NK-92 treated with Interleukin-12 subunit alpha and Interleukin-12 subunit beta, amount 100 ng/mL, for 24 hours (cell line): ENCODE measurements at places on chromosomes 16 and 17.

DNA sequence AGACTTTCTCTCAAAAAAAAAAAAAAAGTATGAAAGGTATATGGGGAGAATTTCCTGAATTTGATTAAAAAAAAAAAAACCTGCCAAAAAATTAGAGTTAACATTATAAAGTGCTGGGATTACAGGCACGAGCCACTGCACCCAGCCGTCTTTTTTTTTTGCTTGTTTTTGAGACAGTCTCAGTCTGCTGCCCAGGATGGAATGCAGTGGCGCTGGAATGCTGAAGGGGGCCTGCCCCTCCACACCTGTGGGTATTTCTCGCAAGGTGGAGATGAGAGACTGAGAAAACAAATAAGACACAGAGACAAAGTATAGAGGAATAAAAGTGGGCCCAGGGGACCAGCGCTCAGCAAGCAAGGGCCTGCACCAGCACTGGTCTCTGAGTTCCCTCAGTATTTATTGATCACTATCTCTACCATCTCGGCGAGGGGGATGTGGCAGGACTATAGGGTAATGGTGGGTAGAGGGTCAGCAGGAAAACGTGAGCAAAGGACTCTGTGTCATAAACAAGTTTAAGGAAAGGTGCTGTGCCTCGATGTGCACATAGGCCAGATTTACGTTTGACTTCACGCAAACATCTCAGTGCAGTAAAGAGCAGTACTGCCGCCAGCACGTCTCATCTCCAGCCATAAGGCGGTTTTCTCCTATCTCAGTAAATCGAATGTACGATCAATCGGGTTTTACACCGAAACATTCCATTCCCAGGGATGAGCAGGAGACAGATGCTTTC, 117.2 kb downstream of the GOSR1 start:
- DNase-seq = no peak

GRCh38 chr17:9342225-9342624, 233.4 kb downstream of the STX8 start:
- no peak for DNase-seq

DNA sequence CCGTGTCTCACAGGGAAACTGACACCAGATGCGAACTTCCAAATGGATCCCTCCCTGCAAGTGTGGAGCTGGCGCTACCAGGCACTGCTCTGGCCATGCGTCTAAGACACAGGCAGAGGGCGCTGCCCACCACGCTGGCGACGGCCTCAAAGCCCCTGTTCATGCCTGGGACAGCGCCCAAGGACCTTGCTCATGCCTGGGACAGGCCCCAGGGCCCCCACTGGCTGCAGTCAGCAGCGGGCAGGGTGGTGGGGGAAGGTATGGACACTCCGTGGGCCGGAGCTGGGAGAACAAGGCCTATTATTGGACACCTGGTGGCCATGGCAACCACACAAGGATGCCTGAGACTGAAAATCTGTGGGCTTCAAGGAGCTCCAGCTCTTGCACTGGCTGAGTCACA, 8.8 kb downstream of the ZG16B start:
- DNase-seq = peak; percentile 56

DNA sequence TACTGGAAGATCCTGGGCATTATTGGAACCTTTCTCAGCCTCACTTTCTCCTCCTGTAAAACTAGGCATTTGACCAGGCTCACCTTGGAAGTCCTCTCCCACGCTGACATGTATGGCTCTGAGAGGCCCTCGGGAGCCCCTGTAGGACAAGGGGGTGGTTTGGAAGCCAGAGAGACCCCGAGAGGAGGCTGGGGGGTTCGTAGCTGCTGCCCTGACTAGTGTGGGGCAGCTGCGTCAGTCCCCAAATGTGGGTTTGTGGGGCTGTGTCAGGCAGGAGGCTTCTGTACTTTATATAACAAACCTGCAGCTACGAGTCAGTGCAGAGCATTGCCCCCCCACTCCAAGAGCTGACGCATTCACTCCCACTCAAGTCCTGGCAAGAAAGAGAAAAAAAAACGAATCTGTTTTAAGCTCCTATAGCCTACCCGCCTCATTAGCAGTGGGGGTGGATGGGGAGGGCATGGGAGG, 1.8 kb downstream of the CX3CL1 start:
- no peak for DNase-seq

- no peak for DNase-seq
Measured at GRCh38 chr17:77423589-77424451, 283.1 kb downstream of the SEC14L1 start.

GRCh38 chr16:67723911-67724305, 4.8 kb upstream of the GFOD2 start:
- no peak for DNase-seq

DNA sequence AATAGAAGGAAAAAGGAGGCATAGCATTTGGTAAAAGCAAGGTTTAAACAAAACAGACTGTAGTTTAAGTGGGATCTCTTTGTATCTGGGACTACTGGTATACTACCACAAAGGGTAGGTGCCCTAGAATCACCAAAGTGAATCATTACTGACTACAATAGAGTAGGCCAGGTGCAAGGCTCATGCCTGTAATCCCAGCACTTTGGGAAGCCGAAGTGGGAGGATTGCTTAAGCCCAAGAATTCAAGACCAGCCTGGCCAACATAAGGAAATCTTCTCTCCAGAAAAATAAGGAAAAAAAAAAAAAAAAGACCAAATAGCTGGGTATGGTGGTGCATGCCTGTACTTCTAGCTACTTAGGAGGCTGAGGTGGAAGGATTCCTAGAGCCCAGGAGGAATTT, 60.8 kb upstream of the CORO6 start:
- no peak for DNase-seq

DNA sequence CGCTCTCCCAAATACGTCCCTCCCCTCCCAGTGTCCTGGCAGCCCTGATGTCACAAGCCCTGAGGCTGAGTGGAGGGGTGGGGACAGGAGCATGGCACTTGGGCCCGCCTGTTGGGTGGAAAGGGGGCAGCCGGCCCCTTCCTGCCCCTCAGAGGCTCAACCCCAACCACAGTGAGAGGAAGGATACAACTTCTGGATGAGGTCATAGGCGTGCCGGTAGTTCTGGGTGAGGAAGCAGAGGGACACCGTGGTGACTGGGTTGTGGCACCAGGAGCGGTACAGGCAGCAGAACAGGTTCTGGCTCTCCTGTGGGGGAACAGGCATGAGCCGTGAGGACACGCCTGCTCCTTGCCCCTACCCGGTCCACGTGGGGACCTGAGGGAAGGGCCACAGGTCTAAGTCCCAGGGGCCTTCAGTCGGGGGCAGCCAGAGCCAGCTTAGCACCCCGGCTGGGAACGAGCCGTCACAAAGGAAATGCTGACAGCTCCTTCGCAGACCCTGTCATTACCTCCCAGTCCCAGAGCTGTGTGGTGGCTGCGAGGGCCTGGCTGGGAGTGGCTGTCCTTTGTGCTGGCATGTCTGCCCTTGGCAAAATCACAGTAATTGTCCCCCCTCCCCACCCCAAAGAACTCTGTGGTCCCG, 11.2 kb upstream of the MTSS2 start:
- no peak for DNase-seq

DNA sequence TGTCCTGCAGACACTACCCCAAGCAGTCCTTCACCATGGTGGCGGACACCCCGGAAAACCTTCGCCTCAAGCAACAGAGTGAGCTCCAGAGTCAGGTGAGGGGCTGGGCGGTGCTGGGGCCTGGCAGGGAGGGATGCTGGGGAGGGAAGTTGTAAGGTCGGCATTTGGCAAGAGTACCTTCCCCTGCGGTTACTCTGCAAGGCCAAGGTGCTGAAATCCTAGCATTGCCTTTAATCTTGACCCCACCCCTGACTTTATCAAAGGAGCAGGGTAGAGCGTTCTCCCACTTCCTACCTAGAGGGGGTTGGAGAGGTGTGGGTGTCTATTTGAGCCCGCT, 20.5 kb downstream of the LASP1 start:
- no peak for DNase-seq

- no peak for DNase-seq
Measured at GRCh38 chr16:19135896-19136438, 22.2 kb downstream of the ITPRIPL2 start.

DNA sequence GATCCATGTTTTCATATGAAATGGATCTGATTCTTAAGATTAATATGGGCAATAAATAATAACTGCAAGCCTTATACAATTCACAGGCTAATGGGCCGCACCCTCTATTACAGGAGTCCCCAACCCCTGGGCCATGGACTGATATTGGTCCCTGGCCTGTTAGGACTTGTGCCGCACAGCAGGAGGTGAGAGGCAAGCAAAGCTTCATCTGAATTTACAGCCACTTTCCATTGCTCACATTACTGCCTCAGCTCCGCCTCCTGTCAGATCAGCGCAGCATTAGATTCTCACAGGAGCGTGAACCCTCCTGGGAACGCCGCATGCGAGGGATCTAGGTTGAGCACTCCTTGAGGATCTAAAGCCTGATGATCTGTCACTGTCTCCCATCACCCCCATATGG, 26.8 kb downstream of the METTL16 start:
- DNase-seq = no peak

DNA sequence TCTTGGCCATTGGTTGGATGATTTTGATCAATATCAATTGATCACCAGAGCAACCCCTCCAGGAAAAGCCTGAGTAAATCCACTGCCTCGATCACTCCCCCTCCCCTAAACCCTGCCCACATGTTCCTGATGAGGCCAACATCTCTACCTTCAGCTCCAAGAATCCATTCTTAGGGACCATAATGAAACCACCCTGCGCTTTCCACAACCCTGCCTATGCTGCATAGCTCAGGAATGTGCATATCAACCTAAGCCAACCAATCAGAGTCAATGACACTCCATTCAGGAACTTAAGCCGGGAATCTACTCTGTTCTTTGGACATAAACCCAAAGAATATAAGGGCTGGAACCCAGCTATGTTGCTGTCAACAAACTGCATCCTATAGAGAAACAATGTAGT, 86.3 kb downstream of the MYH11 start:
- DNase-seq = no peak

GRCh38 chr17:66727634-66728570, 107.0 kb upstream of the CACNG5 start:
- DNase-seq = peak; percentile 22

DNA sequence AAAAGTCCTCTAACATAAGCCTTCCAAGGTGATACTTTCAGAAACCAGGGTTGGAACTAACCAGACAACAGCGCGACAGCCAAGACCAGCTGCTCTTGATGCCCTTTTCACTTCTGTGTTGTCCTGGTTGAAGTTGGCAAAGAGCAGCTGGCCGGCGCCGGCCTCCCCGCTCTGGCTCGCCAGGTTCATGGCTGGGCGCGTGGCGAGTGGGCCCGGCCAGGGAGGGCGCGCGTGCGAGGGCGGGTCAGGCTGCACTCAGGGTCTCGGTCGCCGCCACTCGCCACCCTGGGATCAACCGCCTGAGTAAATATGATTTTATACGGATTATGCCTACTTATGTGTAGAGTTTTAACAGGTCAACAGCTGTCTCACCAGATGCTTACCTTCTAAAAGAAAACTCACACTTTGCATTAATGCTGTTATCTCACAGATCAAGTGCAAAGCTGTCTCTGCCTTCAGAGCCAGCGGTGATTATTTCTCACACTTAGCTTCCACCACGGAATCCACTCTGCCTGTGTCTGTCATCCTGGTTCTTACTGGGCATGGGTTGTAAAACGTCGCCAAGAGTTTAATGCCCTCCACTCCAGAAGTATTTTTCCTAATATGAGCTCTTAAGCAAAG, 13.5 kb downstream of the KCTD2 start:
- DNase-seq = no peak

GRCh38 chr16:4572715-4573114, 16.6 kb downstream of the C16orf96 start:
- DNase-seq = no peak

- DNase-seq = peak; percentile 9
Measured at GRCh38 chr16:71542377-71542776, 16.2 kb downstream of the CHST4 start.

- DNase-seq = peak; percentile 59
Measured at GRCh38 chr16:48164907-48165715, 9.3 kb upstream of the ABCC12 start.

DNA sequence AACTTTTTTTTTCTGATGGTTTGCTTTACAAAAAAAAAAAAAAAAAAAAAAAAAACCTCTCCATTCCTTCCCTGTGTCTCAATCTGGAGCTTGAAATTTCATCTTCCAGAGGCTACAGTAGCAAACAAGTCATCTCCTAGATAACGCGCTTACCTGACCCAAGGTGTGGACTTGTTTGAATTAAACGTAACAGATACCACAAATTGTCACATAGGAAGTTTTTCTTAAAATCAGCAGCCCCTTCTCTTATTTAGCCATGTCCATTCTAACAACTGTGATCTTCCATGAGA, 2.0 kb downstream of the STAT5B start:
- no peak for DNase-seq

- no peak for DNase-seq
Measured at GRCh38 chr17:17815062-17815406, 21.8 kb downstream of the SREBF1 start.

DNA sequence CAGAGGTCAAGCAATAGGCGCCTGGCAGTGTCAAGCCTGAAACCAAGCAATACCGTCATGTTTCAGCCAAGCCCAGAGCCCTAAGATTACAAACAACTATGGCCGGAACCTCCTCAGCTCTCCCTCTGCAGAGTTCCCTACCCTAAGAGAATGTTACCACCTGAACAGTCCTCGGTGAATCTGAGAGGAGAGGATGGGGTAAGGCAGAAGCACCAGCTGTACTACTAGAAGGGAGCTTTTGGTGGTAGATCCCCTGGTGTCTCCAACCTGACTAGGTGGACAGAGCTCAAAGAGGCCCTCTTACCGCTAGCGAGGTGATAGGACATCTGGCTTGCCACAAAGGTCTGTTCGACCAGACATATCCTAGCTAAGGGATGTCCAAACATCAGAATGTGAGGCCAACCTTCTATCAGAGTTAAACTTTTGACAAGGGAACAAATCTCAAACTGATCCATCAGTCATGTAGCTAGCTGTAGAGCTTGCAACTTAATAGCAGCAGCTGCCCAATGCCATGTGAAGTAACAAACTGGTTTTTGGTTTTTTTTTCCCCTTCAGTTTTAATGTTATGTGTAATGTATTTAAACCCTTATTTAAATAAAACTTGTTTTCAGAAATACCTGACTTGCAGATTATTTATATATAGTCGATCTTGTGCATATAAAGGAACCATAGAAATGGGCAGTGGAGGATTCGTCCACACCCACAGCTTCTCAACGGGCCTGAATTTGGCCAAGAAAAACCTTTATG, 2.5 kb downstream of the EIF1 start:
- no peak for DNase-seq

GRCh38 chr17:4939546-4939795, 375 bp downstream of the SLC25A11 start:
- no peak for DNase-seq

DNA sequence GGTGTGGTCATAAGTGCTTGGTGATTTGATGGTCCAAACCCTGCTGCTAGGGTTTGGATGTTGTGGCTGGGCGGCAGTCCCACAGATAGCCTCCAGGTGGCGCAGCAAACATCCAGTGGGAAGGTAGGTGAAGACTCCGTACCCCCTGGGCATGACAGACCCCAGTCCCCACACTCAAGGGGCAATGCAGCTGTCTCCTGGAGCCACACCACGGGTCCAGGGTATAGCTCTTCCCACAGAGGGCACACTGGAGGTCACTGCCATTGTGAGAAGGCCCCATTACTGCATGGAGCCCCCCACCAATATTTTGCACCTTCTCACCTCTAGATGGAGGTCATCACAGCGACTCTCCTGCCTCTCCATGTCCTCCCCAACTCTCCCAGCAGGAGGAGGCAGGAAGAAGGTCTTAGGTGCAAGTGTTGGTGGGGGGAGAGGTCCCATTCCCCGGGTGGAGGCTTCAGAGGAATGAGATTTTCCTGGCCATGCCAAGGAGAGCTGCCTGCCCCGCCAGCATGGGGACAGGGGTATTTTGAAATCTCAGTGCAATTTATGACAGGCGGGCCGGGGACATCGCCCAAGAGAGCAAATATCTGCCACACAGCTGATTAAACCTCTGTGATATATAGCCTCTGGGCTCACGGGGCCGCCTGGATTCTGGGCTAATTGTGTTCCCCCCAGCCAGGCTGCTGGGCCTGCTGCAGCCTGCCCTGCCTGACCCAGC, 17.1 kb upstream of the C17orf113 start:
- DNase-seq = peak; percentile 10
